Right renal cortex interstitium (tissue), 3 donors: ENCODE measurements at places on chromosomes 2 and 18.

- DNase-seq, result peak; percentile 80
These were observed 22.0 kb downstream of the AP1S3 start for GRCh38 chr2:223815186-223815883.

- DNase-seq, result no peak
These were observed 104.3 kb downstream of the FAM210A start for GRCh38 chr18:13621886-13622619.

GRCh38 chr18:70464343-70465114, 175.7 kb downstream of the SOCS6 start:
- DNase-seq, result peak; percentile 65

- no peak for DNase-seq
These were observed 13.1 kb upstream of the EN1 start for GRCh38 chr2:118860506-118860905.

GRCh38 chr2:220628252-220628651, 943.9 kb downstream of the EPHA4 start:
- DNase-seq, result no peak

DNA sequence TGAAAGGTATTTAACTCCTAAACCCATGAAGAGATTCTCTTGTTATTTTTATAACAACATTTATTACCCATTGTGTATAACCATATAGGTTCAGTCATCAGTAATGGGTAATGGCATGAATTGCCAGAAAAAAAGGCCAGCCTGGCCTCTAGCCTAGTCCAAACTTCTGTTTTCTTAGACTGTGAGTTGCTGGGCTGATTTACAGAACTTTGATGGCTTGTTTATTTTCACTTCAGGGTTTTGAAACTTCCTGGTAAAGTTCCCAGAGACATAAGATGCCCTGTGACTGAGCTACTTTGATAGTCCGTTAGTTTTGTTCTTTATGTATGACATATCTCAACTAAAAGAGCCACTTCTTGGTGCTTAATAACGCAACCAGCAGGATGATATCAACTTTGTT, 164.8 kb downstream of the METTL4 start:
- no peak for DNase-seq

DNA sequence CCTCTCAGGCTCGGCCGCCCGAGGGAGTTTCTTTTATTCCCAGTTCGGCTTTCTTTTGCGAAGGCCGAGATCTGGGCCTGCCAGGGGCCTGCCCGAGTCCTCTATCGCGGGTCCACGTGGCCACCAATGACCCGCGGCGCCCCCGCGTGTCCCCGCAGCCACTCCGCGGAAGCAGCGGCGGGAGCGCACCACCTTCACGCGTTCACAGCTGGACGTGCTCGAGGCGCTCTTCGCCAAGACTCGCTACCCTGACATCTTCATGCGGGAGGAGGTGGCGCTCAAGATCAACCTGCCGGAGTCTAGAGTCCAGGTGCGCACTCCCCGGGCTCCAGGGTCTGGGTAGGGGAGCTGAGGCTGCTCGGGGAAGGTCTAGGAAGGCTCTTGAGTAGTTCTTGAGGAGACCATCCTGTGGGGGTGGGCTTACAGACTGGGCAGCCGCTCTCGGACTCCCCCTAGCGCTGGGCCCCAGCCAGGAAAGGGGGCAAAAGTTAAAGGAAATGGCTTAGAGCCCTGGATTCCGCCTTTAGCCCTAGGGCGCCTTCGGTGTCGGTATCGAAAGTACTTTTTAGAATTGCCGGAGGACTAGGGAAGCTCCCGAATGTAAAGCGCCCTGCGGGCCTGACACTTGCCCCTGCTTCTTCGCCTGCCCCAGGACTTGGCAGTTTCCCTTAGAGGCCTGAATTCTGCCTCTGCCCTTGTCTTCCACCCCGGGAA, 3.4 kb downstream of the OTX1 start:
- DNase-seq, result no peak

- no peak for DNase-seq
These were observed 14.2 kb upstream of the WIPF1 start for GRCh38 chr2:174611854-174612253.

DNA sequence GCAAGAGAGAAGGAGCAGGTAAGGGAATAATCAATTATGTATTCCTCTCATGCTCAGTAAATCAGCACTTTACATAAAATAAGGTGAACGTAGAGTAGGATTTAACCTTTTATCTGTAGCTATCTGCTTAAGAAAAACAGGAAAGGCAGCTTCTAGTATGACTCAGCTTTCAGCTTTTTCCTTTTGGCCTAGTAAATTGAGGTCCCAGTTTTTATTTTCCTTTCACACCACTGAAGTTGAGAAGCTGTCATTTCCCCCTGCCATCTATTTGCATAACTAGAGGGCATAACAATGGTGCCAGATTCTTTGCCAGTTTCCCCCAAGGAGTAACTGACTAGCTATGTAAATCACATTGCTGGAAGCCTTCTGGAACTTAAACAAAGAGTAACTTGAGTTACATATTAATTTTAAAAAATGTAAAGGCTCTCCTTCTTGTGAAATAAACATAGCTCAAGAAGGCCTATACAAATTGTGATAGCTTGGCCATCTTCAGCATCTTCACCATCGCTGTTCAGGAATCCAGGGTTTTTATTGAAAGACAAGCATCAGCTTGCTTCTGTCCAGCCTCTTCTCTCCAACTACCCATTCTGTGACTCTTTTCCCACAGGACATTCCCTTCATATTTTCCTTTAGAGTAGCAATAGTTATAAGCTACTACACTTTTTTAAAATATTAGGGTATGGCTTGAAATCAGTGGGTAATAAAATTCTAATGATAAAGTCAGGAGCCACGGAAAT, 97.0 kb downstream of the KYNU start:
- no peak for DNase-seq

- peak; percentile 56 for DNase-seq
These were observed 547 bp downstream of the SLC35F5 start for GRCh38 chr2:113755835-113756354.

DNA sequence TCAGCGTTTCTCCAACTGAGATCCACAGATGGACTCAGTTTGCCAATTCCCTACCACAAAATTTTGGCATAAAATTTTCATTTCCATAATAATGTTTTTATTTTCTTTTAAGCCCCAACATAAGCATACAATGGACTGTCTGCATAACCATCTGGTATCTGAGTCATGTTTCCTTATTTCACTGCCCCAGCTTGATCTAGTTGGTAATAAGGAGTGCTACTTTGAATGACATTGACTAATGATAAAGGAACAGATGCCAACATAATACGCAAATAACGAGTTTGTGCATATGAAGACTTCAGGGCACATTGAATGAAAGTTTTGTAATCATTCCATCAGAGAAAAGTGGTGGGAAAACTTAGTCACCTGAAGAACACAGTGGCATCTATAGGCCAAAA, 8.8 kb upstream of the MBD2 start:
- no peak for DNase-seq

- DNase-seq, result no peak
These were observed 32.6 kb downstream of the NFATC1 start for GRCh38 chr18:79428287-79428686.

DNA sequence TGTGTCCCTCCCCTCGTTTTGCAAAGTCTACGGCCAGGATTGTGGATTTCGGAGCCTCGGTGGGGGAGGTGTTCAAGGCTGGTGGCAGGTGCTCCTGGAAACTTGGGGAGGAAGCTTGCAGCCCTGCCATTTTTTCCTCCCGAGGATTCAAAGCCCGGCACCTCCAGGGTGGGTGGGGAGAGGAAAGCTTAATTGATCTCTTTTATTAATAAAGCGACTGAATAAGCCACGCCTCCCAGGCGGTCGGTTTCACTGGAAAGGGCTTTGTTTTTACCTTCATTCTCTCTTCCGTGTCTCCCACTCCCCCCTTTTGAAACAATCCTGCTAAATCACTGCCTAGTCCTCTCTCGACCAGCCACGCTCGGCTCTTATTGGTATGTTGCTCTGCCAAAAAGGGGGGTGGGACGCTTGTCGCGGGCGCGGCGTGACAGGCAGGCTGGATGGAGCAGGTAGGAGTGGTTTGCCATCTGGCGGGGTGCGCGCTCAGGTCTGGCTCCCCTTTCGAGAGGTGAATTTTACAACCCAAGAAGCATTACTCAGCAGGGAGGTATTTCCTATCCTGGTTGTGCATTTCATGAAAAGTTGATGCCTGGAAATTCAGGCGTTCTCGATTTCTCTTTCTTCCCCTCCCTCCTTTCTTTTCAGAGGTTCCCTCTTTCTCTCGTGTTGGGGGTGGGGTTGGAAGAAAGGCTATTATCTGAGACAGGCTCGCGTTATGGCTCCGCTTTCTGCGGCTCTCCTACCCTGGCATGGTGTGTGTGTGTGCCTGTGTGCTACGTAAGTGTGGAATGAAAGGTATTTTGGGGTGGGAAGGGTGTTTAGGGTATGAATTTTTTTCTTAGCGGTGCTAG, 1.4 kb downstream of the NEDD4L start:
- no peak for DNase-seq

- no peak for DNase-seq
These were observed 178.7 kb downstream of the LCLAT1 start for GRCh38 chr2:30625701-30626100.

DNA sequence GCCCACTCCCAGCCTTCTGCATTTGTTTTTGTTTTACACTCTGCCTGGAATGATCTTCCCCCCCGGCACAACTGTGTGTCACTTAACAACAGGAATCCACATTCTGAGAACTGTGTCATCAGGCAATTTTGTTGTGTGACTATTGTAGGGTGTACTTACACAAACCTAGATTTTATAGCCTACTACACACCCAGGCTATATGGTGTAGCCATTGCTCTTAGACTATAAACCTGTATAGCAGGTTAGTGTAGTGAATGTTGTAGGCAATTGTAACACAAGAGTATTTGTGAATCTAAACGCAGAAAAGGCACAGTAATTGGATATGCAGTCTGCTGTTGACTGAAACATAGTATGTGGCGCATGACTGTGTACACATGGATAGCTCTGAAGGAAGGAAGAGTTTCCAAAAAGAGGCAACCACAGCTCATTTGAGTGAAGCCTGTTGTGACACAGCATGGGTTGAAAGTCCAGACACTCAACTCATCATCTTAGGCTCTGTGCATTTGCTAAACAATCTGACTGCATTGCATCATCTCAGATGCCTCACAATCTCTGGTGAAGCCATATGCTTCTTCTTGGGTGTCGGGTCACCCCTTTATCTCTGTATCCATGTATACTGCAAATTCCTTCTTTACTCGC, 506.6 kb upstream of the SPHKAP start:
- DNase-seq, result no peak

DNA sequence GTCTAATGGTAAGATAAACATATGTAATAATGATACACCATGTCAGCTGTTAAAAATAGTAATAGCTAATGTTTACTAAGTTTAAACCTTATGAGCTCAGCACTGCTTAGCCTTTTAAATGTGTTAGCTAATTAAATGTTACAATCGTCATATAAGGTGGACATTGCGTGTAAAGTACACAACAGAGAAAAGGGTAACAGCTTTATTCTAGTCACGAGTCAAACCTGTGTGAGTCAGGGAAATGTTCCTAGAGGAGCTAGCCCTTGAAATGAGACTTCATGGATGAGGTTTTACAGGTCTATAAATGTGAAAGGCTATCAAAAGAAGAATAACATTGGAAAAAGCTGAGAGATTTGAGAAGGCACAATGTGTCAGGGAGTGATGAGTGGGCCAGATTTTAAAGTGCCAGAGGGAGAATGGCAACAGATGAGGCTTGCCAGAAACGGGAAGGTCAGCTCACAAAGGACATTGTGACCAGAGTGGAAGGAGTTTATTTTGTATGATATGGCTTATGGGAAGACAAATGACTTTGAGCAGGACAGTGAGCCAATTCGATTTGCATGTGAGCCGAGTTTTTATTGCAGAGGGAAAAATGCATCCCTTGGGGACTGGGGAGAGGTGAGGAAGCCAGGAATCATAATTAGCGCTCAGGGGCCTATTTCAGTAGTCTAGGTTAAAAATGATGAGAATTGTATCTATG, 276.3 kb downstream of the CTNNA2 start:
- no peak for DNase-seq

DNA sequence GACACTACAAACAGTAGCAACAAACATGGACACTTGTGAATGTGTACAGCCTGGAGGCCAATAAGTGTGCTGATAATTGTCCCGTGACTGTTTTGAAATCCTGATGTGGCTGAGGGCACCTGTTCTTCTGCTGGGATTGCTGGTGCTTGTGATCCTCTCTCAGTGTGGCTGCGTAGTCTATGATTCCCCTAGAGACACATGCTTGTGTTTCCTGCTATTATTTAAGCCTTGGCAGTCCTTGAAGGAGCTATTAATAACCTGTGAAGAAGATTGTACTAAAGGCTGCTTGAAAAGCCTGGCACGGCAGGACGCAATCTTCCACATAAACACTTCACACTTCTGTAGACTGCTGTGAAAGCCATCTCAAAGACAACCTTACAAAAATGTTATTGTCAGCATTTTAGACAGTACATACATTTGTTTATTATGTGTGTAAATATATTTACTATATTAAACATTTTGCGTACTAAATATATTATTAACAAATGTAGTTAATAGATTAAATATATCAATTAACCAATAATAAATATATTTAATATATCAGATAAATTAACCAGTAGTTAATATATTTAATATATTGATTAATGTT, 71.4 kb downstream of the GALR1 start:
- DNase-seq, result no peak

DNA sequence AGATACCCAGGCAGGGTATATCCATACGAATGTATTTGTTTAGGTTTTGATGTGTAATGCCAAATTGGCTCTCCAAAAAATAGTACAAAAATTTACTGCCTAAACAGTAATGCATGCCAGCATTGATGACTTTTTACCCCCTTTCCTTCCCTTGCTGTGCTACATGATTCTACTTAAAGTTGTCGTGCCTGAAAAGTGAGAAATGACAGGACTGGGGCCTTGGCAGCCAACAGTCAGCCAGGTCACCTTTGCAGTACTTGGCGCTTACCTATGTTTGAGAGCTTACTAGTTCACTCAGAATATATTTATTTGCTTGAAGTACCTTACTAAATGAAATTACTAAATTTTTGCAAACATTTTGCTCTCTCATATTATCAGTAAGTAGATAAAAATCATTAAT, 1329.1 kb downstream of the DPP10 start:
- no peak for DNase-seq

- no peak for DNase-seq
These were observed 627.6 kb downstream of the CCDC85A start for GRCh38 chr2:56811401-56811800.

- no peak for DNase-seq
These were observed 59.7 kb upstream of the PMAIP1 start for GRCh38 chr18:59839931-59840685.

DNA sequence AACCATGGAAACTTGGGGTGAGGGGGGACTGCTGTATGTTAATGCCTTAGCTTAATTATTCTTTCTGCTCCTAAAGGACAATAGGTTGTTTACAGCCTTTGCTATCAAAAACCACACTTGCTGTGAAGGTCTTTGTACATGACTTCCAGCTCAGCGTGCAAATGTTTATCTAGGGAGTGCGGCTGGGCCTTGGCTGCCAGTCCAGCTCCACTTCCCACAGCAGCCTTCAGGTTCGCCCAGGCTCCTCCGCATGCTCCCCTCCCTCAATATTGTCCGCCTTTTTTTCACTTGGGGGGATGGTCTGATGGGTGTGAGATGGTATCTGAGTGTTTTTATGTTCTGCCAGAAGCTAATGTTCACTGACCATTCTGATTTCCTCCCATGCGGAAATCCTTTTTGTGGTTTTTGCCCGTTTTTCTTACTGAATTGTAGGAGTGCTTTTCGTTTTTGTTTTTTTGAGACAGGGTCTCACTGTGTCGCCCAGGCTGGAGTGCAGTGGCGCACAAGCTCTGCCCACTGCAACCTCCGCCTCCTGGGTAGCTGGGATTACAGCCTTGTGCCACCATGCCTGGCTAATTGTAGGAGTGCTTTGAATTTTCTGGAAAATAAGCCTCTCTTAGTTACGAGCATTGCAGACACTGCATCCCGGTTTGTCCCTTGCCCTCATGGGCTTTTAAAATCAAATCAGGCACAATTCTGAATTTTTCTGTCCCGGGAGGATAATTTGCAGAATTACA, 28.8 kb downstream of the SH3BP4 start:
- no peak for DNase-seq

GRCh38 chr2:12347066-12347493, 369.7 kb upstream of the TRIB2 start:
- no peak for DNase-seq
